ENCODE measurements at places on chromosomes 5 and 9. TPM values are rescaled to one million over a fixed set of nuclear protein-coding genes. Genes with fewer than 3 reads are reported as not detected.

DNA sequence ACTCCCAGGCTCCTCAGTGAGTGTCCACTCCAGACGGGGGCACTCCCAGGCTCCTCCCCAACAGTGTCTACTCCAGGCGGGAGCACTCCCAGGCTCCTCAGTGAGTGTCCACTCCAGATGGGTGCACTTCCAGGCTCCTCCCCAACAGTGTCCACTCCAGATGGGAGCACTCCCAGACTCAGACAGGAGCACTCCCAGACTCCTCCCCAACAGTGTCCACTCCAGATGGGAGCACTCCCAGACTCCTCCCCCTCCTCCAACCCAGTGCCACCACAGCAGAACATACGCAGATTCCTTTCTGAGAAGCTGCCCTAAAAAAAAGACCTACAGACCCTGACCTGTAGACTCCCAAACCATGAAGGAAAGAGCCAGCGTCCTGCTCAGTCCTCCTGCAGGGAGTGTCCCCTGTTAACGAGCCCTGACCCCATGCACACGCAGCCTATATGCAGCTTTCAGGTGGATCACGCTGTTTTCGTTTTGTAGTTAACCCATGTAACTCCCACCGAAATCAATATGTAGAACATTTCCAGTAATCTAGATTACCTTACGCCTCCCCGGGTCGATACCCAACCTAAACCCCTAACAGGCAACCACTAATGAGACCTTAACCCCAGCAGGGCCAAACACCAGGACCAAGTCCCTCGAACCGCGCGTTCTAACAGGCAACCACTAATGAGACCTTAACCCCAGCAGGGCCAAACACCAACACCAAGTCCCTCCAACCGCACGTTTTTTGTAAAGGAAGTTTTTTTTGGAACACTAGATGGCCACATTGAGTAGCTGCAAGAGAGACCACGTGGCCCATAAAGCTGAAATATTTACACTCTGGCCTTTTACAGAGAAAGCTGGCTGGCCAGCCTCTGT, 15.7 kb downstream of the PNPLA7 start:
- DNase-seq = peak; percentile 69

- DNase-seq = no peak
These were observed 221.6 kb downstream of the MAT2B start for GRCh38 chr5:163727028-163727427.

GRCh38 chr9:4066120-4066519, 233.7 kb downstream of the GLIS3 start:
- DNase-seq = no peak

GRCh38 chr9:4905135-4905490, 80.0 kb upstream of the JAK2 start:
- DNase-seq = no peak

DNA sequence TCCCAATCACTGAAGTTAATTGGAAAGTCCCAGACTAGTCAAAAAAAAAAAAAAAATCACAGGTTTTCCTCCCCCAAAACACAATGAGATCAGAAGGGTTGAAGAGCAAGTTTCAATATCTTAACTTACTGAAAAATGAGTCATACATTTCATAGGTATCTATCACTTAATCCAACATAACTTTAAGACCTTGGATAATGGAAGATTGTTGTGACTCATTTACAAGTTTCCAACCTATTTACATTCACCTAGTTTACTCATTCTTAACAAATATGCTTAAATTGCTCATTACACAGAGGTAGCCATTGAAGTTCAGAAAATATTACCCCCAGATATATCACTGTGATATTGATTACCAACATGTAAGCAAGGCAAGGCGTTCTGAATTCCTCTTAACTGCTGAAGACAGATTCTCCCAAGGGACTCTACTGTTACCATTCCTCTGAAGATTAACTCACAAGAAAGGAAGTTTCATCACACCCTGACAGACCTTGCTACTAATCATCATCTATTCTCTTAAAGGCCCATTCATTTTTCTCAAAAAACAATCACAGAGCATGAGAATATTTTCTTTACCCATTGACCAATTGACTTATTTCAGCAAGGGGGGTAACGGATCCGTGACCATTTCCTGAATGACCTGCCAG, 563.8 kb downstream of the TLE1 start:
- DNase-seq = no peak

DNA sequence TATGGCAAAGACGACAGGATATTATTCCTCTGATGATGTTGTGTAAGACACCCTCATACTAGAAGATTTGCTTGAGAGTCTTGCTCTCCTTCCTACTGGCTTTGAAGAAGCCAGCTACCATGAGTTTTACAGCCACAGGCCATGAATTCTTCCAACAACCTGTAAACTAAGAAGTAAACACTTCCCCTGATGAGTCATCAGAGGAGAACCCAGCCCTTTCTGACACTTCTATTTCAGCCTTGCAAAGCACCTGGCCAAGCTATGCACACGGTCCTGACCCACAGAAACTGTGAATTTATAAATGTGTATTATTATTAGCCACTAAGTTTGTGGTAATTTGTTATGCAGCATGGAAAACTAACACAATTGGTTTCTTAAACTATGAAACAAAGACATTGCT, 288.8 kb upstream of the ADAMTSL1 start:
- no peak for DNase-seq

DNA sequence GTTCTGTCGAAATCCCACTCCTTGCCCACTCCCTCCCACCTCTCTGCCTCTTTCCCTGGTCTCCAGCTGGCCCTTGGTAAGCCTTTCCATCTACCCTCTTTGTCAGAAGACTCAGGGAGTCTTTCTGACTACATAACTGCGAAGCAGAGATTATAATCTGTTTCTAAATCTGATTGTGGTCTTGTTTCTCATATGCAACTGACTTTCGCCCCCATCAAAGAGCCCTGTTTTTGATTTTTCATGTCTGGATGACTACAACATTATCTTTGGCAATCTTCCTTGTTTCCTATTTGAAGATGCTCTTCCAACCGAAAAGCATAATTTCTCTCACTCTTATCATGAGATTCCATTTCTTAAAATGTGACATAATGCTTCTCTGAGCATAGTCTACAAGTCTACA, 218.2 kb upstream of the ADAMTSL1 start:
- DNase-seq = peak; percentile 38

GRCh38 chr9:107888773-107889227, 399.2 kb upstream of the KLF4 start:
- peak; percentile 37 for DNase-seq

GRCh38 chr9:5041390-5042115, 56.5 kb downstream of the JAK2 start:
- no peak for DNase-seq

DNA sequence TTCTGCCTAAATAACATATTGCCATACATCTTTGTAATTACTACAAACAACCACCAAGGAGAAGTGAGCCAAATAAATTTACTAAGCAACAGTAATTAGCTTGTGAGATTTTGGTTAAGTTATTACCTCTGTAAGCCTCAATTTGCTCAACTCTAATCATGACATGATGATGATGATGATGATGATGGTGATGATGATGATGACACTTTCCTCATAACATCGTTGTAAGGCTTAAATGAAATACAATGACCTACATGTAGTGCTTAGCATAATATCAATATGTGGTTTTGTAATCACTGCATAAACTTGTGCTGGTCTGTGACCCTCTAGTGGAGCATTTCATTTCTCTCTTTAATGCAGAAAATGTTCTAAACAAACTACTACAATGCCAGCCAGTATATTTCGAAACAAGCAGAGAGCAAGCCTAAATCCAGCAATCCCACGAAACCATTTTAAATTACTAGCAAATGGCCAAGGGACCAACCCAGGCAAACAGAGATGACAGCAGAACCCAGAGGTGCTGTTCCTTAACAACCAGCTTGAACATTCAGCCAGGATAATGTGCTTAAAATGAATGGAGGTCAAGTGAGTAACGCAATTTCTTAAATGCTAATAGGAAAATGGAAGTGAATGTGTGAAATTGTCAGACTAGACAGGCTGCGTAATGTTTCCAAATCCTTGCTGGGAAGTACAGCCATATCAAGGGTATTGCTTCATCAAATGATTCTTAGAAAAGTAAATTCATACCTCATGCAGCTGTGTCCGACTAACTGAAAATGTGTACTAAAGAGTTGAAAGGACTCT, 281.9 kb upstream of the PUM3 start:
- DNase-seq = no peak

Gene PTGER4
- 5.4 TPM for total RNA-seq

Gene ENTPD8
- under 0.01 TPM for total RNA-seq

Gene GRXCR2
- total RNA-seq = not detected

Gene HRH2
- total RNA-seq = not detected

DNA sequence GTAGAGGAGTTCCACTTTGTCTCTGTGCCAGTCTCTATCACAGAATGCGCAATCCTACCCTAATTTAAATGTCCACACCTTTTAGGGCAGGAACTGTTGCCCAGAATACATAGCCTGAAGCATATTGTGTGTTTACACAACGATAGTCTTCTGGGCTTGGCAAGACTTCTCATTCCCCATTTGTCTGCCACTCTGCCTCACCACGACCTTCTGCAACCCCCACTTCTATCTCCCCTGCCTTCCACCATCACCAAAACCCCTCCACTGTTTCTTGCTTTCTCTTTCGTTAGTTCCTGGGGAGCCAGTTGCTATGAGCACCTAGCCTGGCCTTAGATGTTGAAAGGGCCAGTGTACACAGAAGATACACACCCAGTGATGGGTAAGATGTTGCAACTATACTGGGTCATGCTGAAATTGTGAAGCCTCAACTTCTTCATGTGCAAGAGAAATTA, 883 bp upstream of the RNF145 start:
- peak; percentile 35 for DNase-seq

Data from fibroblast of lung (primary cell).